ENCODE measurements at places on chromosomes 16 and 17.

DNA sequence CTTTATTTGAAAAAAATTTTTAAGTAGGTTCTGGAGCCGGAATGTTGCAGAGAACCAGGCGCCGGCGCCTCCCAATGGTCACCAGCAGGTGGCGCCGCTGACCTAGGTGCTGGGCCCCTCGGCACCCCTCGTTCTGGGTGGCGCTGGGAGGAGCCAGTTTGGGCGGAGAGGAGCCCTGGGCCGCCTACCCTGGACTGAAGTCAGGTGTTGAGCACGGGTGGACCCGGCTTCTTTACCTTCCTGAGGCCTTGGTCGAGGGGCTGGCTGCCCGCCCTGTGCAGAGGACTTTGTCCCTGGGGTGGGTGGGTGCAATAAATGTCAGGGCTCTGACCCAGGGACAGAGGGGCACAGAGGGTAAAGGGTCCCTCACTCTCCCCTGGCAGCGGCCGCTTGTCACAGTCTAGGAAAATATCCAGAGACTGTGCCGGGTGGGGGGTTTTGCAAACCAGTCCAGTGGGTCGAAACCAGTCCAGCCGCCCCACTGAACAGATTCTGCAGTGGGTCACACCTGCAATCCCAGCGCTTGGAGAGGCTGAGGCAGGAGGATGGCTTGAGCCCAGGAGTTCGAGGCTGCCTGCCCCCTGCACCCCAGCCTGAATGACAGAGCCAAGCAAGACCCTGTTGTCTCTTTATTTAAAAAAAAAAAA is 30.1 kb upstream of the TNFRSF13B start:
- DNase-seq: peak; percentile 47

GRCh38 chr17:10032118-10032852 is 127.2 kb upstream of the RCVRN start:
- no peak for DNase-seq

GRCh38 chr16:23930791-23931190 is 95.0 kb downstream of the PRKCB start:
- no peak for DNase-seq

- DNase-seq: peak; percentile 76
Observed at GRCh38 chr17:45316434-45317110, at the start of gene MAP3K14. TSS of gene MAP3K14 (minus strand) at chr17:45317020. CDS start at chr17:45290745, 26,275 bp downstream.

- no peak for DNase-seq
Observed at GRCh38 chr16:57725151-57725550, 10.4 kb upstream of the KATNB1 start.

GRCh38 chr17:17780922-17781590 is 55.7 kb downstream of the SREBF1 start:
- no peak for DNase-seq

GRCh38 chr17:77319211-77320043 is 178.7 kb downstream of the SEC14L1 start:
- DNase-seq: peak; percentile 94

- DNase-seq: peak; percentile 76
Observed at GRCh38 chr17:19262650-19263631, 25.8 kb downstream of the EPN2 start.

DNA sequence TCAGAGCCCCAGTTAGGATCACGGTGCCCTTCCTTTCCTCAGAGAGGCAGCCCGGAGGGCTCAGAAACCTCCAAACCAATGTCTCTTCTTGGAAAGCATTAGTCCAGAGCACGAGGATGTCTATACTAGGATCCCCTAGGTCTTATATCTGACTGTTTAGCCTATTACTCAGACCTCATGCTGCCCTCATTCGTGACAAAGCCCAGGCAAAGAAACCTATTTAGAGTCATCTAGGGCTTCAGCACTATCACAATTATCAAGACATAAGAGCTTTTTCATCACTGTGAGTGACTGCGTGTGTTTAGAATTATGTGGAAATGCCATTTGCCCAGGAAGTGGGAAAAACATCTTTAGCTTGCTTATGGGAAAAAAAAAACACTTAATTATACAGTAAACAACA is 159.8 kb upstream of the NOL11 start:
- DNase-seq: peak; percentile 21

Data from foreskin fibroblast (primary cell).